ENCODE measurements at places on chromosomes 5 and 9.

DNA sequence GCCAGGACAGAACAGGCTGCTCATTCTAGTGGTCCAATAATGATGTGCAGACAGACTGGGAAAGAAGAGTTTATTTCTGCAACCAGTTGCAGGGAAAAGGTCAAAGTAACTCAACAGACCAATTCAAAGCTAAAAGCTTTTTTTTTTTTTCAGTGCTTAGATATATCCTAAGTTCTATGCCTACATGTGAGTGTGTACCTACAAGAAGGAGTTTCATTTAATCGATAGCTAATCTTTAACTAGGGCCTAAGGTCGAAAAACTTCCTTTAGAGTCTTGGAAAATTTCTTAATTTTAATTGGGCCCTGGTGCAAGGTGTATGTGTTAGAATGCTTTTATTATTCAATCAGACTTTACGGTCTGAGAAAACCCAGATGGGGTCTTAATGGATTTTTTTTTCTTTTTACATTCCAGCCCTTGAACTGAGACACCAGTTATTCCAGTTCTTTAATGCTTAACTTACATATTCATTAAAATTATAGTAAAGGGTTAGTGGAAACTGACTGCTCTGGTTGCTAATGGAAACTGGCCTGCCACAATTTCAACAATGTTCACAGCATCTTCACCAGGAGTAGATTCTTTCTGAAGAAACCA lies 365.3 kb downstream of the MTRR start:
- no peak for DNase-seq

DNA sequence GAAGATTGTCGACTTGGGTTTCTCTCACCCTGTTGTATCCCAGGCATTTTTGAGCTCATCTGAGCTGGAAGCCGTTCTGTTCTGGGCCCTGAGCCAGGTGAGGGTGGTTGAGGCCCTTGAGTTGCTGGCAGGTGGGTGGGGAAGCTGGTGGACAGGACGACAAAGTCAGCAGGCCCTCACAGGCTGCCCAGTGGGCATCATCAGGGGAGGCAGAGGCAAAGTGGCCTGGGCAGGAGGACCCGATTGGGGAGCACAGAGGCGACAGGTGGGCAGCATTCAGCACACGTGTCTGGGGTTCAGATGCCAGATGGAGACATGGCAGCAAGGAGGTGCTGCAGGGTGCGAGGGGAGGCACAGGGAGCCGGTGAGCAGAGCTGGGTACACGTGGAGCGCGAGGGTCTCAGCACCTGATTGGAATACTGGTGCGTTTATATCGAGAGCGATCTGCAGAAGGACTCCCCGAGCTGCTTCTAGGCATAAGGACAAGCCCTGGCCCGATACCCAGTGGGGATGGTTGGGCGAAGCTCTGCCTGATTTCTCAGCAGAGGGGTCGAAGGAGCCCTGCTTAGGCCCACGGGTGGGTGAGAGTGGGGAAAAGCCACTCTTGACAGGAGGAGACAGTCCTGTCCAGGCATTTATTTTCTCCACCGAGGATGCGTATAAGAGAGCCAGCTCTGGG lies 49.0 kb upstream of the SUSD3 start:
- DNase-seq: no peak

- no peak for DNase-seq
Observed at GRCh38 chr5:62007457-62007856, 298.5 kb upstream of the KIF2A start.

DNA sequence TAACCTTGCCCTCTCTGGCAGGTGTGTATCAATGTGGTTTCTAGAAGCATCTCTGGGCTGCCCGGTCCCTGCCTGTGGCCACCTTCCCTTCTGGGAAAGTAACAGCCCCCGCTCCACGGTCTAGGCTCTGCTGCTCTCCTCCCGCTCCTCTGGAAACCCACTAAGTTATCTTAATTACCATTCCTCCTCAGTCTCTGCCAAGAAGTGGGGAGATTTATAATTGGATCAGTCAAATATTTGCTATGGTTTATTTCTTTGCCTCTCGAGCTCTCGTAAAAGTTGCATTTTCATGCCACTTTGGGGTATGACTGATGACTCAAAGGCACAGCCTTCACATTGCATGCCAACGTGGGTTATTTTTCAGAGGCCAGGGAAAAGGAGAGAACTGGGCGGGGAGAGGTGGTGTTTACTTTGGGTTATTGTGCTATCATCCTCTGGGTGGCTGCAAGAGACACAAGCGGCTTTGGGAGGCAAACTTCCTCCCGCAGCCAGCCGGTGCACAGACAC lies 205.3 kb upstream of the WWC1 start:
- DNase-seq: no peak

GRCh38 chr5:143636931-143637528 lies 174.9 kb upstream of the HMHB1 start:
- no peak for DNase-seq

DNA sequence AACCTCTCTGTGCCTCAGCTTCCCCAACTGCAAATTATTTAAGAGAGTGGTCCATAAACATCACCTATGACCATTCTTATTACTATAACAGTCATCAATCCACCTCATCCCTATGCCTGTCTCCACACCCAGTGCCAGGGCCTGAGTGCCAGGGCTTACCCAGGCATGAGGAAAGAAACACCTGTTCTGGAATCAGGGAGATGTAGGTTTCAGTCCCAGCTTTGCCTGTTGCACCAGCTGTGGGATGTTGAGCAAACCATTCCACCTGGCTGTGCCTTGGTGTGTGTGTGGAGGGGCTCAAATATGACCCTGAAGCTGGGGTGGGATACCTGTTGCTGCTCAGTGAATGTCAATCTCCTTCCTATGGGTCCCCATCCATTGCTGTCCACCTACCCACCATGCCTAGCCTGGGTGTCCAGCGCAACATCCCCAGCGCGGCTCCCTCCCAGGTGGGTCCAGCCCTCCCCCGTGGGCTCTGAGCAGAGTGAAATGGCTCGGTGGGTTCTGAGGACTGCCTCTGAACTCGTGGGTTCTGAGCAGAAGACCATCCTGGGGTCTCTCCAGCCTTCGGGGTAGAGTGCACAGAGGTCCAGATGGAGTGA lies 16.3 kb downstream of the AKNA start:
- DNase-seq: no peak

GRCh38 chr5:158140120-158140731 lies 281.3 kb upstream of the CLINT1 start:
- DNase-seq: no peak

DNA sequence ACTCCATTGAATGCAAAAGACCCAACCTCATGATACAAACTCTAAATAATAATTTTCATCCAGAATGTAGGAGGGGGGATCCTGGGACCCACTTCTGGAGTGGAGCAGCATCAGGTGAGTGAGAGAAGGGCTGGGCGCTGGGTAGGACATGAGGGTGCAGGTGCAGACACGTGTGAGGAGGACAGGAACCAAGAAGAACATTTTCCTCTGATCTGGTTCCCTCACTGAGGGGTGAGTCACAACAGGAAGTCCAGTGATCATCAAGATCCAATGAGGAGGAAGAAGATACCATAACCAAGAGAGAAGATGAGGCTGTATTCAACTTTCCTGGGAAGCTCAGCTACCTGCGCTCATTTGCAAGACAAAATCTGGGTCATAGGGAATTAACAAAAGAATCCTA lies 57.4 kb downstream of the SFXN1 start:
- DNase-seq: no peak

GRCh38 chr9:117470902-117471301 lies 56.0 kb upstream of the ASTN2 start:
- no peak for DNase-seq

- DNase-seq: no peak
Observed at GRCh38 chr9:101836021-101836420, 97.6 kb upstream of the GRIN3A start.

DNA sequence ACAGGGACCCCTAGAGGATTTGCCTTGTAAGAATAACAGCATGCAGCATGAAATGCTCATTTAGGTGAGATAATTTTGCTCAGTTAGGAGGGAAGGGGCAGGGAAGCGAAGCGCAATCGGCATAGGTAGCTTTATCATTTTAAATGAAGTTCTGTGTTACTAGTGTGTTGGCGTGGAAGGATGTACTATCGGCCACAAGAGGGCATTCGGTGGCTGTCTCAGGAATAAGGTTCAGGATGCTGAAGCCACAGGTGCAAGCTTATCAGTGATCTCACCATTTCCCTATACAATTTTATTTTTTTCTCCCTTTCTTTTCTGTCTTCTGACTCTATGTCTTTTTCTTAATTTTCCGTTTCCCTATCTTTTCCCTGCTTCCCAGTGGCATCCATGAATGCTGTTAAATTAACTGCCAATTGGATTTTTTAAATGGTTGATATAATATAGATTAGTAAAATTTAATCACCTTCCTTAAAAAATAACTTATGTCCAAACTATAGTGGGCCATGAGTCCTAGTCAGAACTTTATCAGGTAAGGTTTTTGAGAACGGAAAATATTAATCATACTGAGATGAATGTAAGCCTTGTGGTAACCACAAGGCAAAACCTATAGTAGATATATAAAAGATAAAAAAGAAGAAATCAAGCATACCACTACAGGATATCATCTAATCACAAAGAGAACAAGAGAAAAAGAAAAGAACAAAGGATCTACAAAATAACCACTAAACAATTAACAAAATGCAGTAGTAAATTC lies 1.2 kb upstream of the INSL6 start:
- DNase-seq: peak; percentile 74

DNA sequence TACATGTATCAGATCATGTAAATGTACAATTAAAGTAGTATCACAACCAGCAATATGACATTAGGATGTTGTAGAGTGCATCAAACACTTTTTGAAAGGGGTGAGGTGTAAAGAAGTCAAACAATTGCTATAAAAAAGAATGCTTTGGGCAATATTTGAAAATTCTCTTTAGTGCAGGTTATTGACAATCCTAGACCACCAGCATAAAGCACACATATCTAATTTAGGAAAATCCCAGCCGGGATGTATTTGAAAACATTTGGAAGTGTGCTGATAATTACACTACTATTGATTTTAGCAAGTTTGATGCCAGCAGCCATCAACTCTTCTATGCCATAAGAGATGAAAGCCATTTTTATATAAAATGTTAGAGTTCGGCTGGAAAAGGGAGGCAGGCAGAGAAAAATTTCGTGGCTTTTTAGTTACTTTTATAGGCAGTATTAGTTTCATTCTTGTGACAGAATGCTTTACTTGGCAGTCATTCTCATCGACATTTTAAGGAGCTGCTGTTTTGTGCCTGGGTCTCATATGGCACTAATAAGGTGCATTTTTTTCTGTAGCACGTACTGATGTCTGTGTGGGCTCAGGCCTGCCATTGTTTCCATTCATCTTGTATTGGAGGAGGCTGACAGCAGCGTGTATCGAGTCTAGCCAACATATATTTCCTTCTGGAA lies 285.7 kb downstream of the AOPEP start:
- DNase-seq: no peak

GRCh38 chr5:138831703-138832102 lies 43.4 kb downstream of the LRRTM2 start:
- DNase-seq: no peak

DNA sequence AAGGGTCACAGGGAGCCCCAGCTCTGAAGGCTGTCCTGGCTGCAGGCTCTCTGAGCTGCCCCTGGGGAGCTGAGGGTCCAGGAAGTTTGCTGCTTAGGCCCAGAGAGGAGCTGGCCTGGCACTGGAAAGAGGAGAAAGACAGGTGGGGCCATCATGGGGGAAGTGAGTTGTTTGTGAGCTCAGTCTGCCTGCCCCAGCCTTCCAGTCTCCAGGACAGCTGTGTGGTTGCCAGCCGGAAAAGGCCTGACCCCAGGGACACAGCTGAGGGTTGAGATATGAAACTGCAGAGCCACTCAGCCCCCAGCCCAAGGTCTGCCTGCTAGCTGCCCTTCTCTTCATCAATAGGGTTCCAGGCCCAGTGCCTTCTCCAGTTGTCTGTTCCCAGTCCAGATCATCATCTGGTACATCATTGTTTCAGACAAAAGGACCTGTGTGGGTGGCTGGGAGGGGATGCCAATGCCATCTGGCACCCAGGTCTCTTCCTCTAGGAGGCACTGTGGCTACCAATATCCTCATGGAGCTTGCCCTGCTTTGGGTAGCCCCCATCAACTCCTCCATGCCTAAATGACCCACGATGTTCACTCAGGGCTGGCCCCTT lies 4.3 kb upstream of the DDX41 start:
- DNase-seq: no peak

DNA sequence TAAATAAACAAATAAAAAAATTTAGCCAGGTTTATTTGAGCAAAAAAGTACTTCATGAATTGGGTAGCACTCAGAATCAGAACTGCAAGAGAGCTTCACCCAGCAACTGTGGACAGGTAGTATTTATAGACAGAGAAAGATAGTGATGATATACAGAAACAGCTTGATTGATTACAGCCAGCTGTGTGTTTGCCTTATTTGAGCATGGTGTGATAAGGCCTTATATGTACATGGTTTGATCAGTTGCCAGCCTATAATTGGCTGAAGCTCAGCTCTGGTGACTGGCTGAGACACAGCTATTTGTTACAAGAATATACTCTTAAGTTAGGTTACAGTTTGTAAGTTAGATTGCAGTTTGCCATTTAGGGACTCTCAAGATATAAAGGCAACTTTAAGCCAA lies 34.3 kb upstream of the ARL15 start:
- no peak for DNase-seq

- no peak for DNase-seq
Observed at GRCh38 chr5:92758552-92758951, 822.5 kb downstream of the NR2F1-AS1 start.

DNA sequence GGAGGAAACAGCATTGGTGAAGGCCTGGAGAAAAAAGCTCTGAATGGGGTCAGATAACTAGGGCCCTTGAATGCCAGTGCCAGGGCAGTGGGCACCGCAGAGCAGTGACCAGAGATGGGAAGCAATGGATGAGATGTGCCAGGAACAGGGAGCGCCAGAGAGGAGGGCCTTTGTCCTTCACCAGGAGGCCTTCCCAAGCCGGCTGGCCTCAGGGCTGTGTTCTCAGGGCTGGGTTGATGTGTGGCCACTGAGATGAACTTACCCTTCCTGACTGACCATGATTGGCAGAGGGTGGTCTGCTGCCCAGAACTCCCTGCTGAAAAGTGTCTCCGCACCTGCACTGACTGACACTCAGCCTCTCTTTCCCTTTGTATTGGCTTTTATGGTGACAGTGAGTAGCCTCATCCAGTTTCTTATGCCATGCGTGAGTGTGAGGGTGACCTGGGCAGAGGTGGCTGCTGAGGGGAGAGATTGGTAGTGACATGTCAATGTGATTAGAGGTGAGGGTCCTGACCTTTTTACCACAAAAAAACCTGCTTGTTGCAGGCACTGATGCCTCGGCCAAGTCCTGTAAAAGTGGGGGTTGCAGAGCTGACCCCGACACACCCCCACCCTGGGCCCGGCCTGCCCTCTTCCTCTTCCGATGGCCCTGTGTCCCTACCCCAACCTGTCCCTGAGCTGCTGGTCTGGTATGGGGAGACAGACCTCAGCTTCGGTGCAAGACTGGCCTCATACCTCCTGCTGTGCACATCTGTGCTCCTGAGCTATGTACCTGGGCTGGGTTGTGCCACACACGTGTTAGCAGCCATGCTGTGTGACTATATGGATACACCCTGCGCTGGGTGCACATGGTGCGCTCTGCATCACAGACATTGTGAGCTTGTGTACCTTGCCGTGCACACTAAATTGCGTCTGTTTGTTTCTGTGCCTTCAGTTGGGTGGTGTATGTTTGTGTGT lies 57.1 kb upstream of the PSD2 start:
- no peak for DNase-seq

DNA sequence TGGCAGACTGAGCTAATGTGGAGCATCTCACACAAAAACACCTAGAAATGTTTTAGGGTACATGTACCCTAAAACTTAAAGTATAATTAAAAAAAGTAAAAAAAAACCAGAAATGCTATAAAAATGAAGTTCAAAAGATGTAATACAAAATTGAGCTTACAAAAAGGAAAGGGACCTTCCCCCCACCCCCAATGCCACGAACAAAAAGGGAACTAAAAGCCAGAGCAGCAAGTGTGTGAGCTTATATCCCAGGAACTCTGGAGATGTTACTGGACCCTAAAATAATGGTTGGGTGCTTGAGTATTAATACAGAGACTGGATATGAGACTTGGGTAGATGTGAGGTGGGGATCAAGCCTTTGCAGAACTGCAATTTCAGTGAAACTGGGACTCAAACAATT lies 11.0 kb downstream of the SPATA9 start:
- DNase-seq: no peak

All from B cell (primary cell).